Large intestine (tissue), 12 donors: ENCODE measurements at places on chromosomes 6 and 20. TPM values are rescaled to one million over a fixed set of nuclear protein-coding genes. Genes with fewer than 3 reads are reported as not detected.
A peak's percentile ranks its signal among the peaks of the same experiment; 100 is the strongest.

The VSTM2L gene
- polyA plus RNA-seq: 22.9 TPM

The FAM83B gene
- polyA plus RNA-seq: 13.0 TPM

The RAB44 gene
- polyA plus RNA-seq: 0.04 TPM

The CDC5L gene
- 21.2 TPM for polyA plus RNA-seq

The KCNK5 gene
- 31.4 TPM for polyA plus RNA-seq

The CD24 gene
- polyA plus RNA-seq: 135 TPM

The ADTRP gene
- polyA plus RNA-seq: 24.3 TPM

The TRIM31 gene
- 5.7 TPM for polyA plus RNA-seq

The EGFL8 gene
- 29.1 TPM for polyA plus RNA-seq

The PARD6B gene
- polyA plus RNA-seq: 10.9 TPM

The PABPC1L gene
- polyA plus RNA-seq: 27.4 TPM

- no peaks in the 10 kb centered on the region for H3K36me3 ChIP-seq
- no peak overlapping the region for H3K27ac ChIP-seq
- DNase-seq: no peak
- H3K4me1 ChIP-seq: peaks cover 4% of the 10 kb centered on the region
Measured at GRCh38 chr6:34554291-34555006, 1.7 kb downstream of the SPDEF start.

- no peak overlapping the region for H3K4me3 ChIP-seq
- H3K4me1 ChIP-seq: no peaks in the 10 kb centered on the region
- H3K36me3 ChIP-seq: no peaks in the 10 kb centered on the region
- no peak overlapping the region for H3K27ac ChIP-seq
- DNase-seq: no peak
Measured at GRCh38 chr20:7692478-7692877, 247.8 kb downstream of the HAO1 start.

- H3K27ac ChIP-seq: no peak overlapping the region
- no peaks in the 10 kb centered on the region for H3K27me3 ChIP-seq
- DNase-seq: no peak
Measured at GRCh38 chr6:168290095-168290494, 29.5 kb downstream of the DACT2 start.

DNA sequence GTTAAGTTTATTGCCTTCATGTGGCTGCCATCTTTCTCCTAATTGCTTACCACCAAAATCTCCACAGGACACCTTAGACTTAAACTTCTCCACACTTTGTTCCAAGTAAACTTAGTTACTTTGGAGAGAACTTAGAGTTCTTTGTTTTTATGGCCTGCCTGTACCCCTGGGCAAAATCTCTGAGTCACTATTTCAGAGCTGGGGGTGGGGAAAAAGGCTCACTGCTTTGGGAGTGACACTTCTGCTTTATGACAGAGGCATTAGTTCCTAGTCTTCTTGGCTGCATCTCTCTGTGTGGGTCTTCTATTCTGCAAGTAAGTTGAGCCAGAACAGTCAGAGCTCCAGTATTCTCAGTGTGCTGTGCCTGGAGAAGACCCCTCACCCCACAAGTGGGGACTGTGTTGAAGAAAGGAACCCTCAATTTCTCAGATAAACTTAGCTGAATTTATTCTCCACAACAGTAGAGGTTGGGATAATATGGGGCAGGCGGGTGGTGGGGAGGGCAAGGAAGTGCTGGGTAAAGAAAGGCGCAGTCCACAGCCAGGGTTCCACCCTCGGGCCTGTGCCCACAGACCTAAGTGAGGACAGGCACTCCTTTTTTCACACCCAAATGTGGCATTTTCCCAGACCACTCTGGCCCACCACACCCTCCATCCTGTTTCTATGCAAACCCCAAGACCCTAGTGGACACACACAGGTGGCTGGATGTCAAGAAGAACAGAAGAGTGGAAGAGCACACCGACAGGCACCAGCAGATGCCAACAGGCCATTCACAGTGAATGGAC, 636.6 kb upstream of the MAN1A1 start:
- no peak overlapping the region for H3K4me3 ChIP-seq
- H3K27me3 ChIP-seq: no peaks in the 10 kb centered on the region
- no peaks in the 10 kb centered on the region for H3K4me1 ChIP-seq
- no peaks in the 10 kb centered on the region for H3K36me3 ChIP-seq
- no peak for DNase-seq
- no peak overlapping the region for H3K27ac ChIP-seq

DNA sequence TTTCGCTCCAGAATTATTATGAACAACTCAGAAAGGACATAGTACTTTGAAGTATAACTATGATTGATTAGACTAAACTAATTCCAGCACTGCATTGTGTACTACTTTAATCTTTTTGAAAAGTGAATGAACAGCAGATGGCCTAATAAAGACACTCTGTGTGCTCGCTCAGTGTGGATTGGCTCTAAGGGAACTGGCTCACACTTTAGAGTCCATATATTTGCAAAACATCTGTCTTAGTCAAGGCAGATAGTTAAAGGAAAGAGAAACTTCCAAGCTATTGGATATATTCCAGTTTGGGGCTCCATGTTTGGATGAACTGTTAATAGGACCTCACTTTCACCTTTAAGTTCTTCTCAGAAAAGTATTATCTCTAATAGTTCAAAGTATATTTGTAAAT, 218.9 kb downstream of the EYA4 start:
- DNase-seq: no peak
- H3K4me1 ChIP-seq: no peaks in the 10 kb centered on the region
- no peak overlapping the region for H3K27ac ChIP-seq
- H3K36me3 ChIP-seq: no peaks in the 10 kb centered on the region

- H3K27ac ChIP-seq: no peak overlapping the region
- H3K4me3 ChIP-seq: no peak overlapping the region
- DNase-seq: no peak
- no peaks in the 10 kb centered on the region for H3K36me3 ChIP-seq
- no peaks in the 10 kb centered on the region for H3K27me3 ChIP-seq
Measured at GRCh38 chr6:9085709-9086070, 650.3 kb upstream of the SLC35B3 start.

DNA sequence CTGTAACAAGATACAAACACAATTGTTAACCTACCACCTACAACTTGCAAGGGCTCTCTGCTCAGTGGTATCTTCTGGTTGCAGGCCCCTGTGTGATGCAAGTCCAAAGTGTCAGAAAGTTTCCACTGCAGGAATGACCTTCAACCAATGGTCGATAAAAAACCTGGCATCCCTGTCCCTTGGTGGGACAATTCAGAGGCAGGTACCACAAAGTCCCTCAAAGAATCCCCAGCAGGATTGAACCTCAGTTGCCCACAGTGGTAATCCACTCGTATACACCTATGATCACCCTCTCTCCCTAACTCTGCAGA, 15.9 kb downstream of the GLO1 start:
- H3K4me3 ChIP-seq: no peak overlapping the region
- no peak overlapping the region for H3K27ac ChIP-seq
- H3K36me3 ChIP-seq: peaks cover 7% of the 10 kb centered on the region
- no peaks in the 10 kb centered on the region for H3K27me3 ChIP-seq

DNA sequence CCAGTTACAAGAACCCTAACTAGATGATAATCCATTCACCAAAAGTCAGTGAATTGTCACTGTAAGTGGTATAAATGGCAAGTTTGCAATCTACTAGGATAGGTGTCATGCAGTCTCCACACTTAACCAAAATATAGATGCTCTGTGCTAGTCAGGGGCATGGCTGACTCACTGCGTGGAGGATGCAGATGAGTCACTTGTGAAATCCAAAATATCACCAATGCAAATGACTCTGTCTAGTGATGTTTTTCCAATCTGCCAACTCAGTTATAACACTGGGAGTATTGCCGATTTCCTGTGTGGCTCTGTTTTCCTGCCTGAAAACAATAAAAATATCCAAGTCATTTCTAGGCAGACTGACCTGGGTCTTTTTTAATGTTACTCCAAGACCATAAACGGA, 47.8 kb upstream of the NRSN1 start:
- no peaks in the 10 kb centered on the region for H3K36me3 ChIP-seq
- H3K4me1 ChIP-seq: no peaks in the 10 kb centered on the region
- no peak overlapping the region for H3K27ac ChIP-seq
- no peaks in the 10 kb centered on the region for H3K27me3 ChIP-seq

DNA sequence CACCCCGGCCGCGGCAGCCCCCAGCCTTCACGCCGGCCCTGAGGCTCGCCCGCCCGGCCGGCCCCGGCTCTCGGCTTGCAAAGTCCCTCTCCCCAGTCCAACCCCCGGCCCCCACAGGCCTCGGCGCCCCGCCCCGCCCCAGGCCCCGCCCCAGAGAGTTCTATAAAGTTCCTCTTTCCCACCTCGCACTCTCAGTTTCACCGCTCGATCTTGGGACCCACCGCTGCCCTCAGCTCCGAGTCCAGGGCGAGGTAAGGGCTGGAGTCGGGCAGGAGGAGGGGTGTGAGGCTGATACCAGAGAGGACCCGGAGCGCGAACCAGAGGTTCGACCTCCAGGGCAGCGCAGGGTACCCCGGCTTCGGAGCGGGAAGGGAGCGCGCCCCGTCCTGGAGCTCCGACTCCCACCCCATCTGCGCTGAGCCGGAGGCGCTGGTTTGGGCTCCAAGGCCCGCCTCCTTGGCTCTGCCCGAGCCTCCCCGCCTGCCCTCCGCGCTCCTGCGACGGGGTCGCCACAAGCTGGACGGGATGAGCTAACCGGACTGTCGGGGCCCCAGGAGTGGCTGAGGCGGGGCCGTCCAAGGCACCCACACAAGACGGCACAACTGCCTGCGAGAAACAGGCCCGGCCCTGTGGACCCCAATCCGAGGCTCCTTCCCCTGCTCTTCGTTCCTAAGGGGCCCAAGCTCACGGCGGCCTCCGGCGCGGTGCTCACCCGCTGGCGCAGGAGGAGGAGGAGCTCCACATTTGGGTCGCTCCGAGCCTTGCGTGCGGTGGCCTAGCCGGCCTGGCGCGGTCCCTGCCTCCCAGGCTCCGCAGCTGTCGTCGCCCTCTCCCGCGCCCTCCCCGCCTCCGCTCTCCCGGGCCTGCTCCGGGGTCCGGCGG, at the start of gene IRF4:
TSS of gene IRF4 (plus strand) at position 194 of the 882 bp plus-strand sequence. CDS start 1,401 bp downstream, outside the sequence.
- peak; percentile 19 for DNase-seq
- H3K36me3 ChIP-seq: no peaks in the 10 kb centered on the region
- H3K4me1 ChIP-seq: no peaks in the 10 kb centered on the region
- peak within 1 kb of the TSS; percentile 16 for H3K4me3 ChIP-seq

GRCh38 chr6:56101141-56101553, 146.2 kb downstream of the COL21A1 start:
- no peak overlapping the region for H3K4me3 ChIP-seq
- no peaks in the 10 kb centered on the region for H3K4me1 ChIP-seq
- DNase-seq: no peak

DNA sequence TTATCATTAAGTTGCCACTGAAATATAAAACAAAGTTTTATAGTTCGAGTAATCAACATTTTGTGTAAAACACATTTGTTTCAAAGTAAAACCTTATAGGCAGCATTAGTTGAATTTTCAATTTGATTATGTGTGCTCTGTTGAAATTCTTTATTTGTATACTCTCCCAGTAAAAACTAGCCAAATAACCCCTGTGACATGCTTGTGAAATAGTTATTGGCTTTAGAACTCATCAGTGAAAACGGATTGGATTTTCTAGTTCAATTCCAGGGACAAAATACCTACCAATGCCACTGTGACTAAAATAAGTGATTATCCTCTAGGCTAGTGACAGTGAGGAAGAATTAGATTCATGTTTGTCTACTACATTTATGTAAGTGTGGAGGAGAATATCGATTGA, 212.9 kb downstream of the TMEM200A start:
- no peaks in the 10 kb centered on the region for H3K4me1 ChIP-seq
- H3K4me3 ChIP-seq: no peak overlapping the region
- H3K36me3 ChIP-seq: no peaks in the 10 kb centered on the region
- H3K27ac ChIP-seq: no peak overlapping the region

DNA sequence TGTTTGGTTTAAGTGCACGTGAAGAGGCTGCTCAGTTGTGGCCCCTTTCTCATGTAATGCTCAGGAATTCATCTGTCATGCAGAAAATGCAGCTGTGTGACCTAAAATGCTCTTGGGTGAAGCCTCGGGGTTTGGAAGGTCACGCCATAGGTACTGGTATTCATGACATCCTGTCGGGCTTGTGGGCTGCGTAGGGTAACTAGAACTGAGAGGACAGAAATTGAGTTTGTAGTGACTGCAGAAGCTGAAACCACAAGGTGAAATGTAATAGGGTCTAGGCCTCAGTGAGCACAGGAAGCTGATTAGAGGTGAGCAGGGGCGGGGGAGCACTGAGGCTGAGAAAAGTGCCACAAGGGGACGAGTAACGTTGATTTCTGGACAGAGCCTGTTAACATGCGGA, 128.8 kb downstream of the SOBP start:
- no peak overlapping the region for H3K4me3 ChIP-seq
- no peak overlapping the region for H3K27ac ChIP-seq
- H3K4me1 ChIP-seq: peaks cover 1% of the 10 kb centered on the region

DNA sequence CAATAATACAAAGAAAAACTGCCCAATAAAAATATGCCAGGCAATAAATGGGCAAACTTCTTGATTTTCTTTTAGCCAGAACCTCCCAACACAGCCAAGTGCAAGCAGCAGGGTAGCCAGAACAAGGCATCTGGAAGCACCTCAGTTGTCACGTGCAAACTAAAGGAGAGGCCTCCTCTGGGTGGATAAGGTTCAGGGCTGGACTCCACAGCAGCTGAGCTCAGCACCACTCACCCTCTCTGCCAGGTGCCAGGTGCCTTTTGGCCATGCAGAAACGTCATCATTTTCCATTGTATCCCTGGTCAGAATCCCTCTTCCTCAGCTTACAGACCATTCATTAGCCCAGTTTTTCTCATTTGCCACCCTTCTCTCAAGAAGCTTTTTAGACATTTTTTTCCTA, 52.7 kb downstream of the SOD2 start:
- no peaks in the 10 kb centered on the region for H3K36me3 ChIP-seq
- H3K27ac ChIP-seq: no peak overlapping the region
- no peaks in the 10 kb centered on the region for H3K4me1 ChIP-seq

DNA sequence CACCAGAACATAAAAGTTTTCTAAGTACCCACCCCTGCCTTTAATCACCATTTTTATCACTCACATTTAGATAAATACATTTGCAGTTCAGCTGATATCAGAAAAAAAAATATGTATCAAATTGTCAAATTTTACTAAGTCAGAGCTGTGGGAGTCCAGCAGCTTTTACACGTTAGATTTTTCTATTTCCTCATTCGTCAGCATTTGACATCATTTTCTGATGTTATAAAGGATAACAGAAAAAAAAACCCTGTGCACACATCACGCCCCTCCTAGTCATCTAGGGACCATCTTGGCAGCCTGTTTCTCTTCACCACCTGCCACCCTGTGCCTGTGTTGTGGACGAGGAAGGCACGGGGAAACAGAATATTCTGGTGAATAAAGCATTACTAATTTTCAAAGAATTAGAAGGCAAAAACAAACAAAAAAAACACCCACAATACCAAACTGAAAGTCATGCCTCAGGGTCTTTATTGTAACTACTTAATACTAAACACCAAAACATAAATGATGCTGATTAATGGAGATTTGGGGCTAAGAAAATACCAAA, 12.4 kb downstream of the B4GALT5 start:
- no peaks in the 10 kb centered on the region for H3K27me3 ChIP-seq
- H3K27ac ChIP-seq: no peak overlapping the region
- peaks cover 37% of the 10 kb centered on the region for H3K4me1 ChIP-seq
- DNase-seq: no peak
- H3K4me3 ChIP-seq: no peak overlapping the region
- peaks cover 3% of the 10 kb centered on the region for H3K36me3 ChIP-seq

GRCh38 chr20:31838646-31839292, 6.6 kb downstream of the FOXS1 start:
- H3K27me3 ChIP-seq: peaks cover 4% of the 10 kb centered on the region
- peaks cover 11% of the 10 kb centered on the region for H3K4me1 ChIP-seq
- no peaks in the 10 kb centered on the region for H3K36me3 ChIP-seq
- no peak overlapping the region for H3K27ac ChIP-seq
